WTC11 (cell line): ENCODE measurements at places on chromosomes 3 and 15.

DNA sequence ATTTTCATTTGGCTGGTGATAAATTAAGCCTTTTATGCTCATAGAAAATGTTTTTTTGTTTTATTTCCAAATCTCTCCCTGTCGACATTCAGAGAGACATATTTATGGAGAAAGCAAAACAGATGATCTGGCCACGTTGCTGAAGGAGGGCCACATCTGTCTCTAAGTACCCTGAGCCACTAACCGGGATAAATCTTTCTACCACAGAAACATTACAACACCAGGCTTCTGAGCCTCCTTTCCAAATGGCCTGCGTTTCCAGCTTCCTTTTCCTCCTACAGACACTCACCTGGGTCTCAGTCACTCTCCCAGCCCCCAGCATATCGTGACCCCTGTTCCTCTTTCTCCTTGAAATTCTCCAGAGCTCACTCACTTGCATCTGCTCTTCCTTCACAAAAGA lies 161.0 kb downstream of the ARRDC4 start:
- no peak for DNase-seq

GRCh38 chr15:95501865-95502264 lies 828.6 kb upstream of the NR2F2 start:
- no peak for DNase-seq

DNA sequence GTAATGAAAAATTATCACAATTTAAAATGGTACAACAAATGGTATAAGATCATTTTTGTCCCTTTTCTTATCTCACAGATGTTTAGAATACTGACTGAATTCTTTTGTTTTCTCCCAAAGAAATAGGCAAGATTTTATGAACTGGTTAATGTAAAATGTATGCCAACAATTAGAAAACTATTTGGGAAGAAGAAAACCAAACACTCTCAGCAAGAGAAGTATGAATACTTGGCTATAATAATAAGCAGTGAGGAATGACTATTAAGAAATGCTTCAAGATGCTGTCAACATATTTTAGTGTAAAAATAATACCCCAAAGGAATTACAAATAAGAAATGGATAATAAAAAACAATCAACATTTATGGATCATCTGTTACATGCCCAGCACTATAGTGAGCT lies 18.5 kb downstream of the SHQ1 start:
- no peak for DNase-seq

DNA sequence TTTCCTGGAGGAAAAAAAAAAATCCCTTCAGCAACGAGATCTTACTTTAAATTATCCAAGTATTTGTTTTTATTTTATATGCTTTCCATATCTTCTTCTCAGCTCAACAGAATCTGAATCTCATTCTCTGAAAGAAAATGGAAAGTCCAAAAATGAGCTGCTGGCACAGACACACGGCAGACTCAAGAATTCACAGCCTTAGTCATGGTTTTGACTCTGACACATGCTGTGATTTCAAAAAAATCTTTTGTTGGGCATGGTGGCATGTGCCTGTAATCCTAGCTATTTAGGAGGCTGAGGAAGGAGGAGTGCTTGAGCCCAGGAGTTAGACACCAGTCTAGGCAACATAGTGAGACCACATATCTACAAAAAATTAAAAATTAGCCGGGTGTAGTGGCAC lies 565.0 kb downstream of the MAGI1 start:
- no peak for DNase-seq

- DNase-seq: peak; percentile 40
Measured at GRCh38 chr3:186772701-186773417, 10.5 kb upstream of the EIF4A2 start.

DNA sequence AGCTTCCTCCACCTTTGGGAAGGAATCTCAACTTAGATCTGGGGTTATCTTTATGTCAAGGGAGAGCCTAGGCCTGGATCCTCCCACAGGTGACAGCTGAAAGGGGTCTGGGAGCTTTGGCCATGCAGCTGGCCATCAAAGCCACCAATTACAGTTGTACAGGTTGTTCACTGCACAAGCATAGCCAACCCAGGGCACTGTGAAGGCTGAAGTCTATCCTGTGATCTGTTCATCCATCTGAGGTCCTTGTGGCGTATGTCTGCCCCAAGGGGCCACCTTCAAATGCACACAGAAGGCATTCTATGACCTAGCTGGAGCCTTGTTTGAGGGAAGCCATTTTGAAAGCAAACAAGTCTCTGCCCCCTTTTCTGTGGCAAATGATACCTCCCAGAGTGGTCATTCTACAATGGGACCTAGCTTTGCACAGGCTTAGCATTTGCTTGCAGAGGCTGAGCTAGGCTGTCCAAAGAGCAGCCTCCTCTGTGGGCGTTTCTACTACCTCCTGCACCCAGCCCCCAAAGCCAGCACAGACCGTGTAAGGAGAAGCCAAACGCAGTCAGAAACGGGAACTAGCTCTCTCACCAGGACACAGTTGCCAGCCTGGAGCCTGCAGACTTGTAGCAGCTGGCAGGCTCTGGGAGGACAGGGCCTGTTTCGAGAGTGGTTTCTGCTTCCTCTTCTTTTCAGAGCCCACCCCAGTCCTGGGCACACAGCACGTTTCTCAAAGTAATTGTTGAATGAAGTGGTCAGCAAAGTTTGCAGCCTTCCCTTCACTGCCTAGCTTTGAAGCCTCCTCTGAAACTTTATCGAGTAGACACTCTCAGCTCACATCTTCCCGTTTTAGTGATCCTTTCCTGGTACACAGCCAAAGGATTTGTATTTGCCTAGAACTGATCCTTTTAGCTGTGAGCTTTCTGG lies 157.3 kb upstream of the SMAD3 start:
- DNase-seq: no peak

DNA sequence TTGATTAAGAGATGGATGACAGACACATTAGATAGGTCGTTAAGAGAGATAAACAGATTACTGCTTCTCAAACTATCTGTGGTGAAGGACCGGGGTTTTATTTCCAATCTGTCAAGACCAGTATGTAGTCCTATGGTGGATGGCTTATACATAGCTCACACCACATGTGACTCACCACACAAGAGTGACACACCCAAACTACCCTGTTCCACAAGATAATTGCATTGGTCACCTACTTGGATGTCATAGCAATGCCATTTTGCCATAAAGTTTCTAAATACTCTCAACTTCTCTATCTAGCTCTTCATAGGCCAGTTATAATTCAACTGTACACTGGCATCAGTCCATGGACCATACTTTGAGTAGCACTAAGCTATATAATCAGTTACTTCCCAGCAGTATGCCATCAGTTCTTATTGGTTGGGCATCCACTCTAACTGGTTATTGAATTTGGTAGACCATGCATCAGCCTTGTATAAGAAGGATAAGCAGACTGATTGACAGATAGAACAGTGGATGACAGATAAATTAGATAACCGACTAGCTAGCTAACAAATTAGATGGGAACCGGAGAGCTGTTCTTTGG lies 11.6 kb downstream of the WWTR1 start:
- no peak for DNase-seq

- no peak for DNase-seq
Measured at GRCh38 chr3:173109143-173109542, 31.9 kb downstream of the SPATA16 start.

DNA sequence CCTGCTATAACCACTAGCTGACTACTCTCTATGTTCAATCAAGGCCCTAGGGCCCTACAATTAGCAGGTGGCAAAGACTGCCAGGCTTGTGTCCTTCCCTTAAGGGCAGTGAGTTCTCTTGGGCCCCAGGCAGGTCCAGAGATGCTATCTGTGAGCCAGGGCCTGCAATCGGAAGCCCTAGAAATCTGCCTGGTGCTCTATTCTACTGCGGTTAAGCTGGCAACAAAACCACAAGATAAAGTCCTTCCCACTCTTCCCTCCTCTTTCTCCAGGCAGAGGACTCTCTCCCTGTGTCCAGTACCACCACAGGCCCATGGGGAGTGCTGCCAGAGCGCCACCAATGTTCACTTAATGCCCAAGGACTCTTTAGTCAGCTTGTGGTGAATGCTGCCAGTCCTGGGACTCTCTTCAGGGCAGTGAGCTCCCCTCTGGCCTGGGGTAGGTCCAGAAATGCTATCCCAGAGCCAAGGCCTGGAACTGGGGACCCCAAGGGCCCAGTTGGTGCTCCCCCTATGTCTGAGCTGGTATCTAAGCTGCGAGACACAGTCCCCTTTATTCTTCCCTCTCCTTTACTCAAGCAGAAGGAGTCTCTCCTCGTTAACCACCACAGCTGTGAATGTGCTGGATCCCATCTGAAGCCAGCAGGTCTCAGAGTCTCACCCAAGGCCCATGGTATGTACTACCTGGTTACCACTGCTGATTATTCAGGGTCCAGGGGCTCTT lies 34.7 kb downstream of the XXYLT1 start:
- DNase-seq: no peak

DNA sequence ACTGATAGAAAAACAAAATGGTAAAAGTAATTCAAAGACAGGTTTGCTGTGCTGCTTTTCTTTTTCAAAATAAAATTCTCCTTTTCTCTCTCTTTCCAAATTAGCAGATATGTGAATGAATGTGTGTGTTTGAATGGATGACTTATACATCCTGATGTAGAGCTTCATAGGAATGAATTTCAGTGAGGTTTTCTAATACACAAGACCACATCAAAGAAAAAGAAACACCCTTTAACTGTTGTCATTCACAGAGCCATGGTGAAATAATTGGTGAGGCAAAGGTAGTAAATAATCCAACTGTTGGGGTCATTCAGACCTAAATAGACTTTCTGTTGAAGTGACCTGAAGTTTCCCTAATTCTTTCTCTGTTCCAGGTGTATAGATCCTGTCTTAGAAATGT lies 139.1 kb upstream of the ZPLD1 start:
- no peak for DNase-seq

DNA sequence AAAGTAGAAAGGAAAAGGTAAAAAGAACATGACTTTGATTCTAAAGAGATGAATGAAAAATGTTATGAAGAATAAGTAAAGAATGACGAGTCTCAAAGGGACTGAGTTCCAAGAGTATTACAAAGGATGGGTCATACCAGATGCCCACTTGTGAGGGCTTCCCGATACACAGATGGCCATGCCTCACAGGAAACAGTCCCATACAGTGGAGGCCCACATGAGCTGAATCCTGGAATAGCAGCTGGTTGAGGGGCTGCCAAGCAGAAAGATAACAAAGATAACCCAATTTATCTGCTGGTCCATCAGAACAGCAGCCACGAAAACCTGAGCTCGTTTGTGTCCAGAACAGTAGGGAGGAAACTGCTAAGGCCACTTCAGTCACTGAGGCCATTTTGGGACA lies 3.7 kb downstream of the SSR3 start:
- no peak for DNase-seq

- no peak for DNase-seq
Measured at GRCh38 chr15:74400313-74400860, 32.9 kb upstream of the CYP11A1 start.

GRCh38 chr3:151631946-151632345 lies 101.8 kb upstream of the AADACL2 start:
- no peak for DNase-seq

DNA sequence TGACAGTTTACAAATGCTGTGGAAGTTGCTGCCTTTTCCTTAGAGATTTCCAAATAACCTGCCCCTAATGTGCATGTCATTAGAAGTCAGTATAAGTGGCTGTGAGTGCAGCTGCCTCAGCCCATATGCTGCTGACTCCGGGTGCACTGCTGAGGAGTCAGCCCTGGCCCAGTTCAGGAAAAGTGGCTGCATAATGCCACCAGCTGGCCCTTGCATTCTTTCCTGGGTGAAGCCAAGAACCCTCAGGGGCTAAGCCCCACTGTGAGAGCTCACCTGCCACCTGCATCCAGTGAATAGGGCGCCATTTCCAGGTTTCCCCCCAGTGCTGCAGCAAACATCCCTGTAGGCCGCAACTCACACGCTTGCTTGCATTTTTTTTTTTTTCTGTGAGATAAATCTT lies 139.9 kb downstream of the TJP1 start:
- DNase-seq: no peak

DNA sequence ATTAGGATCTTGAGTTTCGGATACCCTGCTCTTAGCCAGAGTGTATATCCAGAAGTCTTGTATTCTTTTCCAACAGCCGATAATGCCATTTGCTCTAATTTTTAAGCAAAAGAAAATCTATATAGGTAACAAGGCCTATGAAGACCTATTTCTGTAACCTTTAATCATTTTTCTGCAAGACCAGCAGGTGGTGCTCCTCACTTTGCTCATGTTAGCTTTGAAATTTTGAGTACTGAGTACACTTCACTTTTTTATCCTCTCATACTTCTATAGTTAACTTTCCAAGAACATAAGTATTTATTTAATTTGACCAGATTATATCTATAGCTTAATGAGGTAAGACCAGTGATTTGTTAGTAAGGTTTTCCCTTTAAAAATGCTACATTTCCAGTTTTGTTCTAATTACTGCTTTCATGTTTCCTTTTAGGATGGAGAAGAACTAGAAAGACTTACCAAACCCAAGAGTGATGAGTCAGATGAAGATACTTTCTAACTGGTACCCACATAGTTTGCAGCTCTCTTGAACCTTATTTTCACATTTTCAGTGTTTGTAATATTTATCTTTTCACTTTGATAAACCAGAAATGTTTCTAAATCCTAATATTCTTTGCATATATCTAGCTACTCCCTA lies 20.5 kb downstream of the SLC35A5 start:
- DNase-seq: peak; percentile 26
